Activated CD4-positive, alpha-beta T cell treated with anti-CD3 and anti-CD28 coated beads, Interleukin-2, Interleukin-4, amounts not matched to agents 100 ng/mL and 50 ng/mL, durations not matched to agents 16 hours and 8 hours (primary cell): ENCODE measurements at places on chromosomes 13 and 19.

- DNase-seq: no peak
These were observed 15.1 kb downstream of the ZNF175 start for GRCh38 chr19:51586103-51586728.

- no peak for DNase-seq
These were observed 934.3 kb downstream of the DIAPH3 start for GRCh38 chr13:59229401-59229800.

DNA sequence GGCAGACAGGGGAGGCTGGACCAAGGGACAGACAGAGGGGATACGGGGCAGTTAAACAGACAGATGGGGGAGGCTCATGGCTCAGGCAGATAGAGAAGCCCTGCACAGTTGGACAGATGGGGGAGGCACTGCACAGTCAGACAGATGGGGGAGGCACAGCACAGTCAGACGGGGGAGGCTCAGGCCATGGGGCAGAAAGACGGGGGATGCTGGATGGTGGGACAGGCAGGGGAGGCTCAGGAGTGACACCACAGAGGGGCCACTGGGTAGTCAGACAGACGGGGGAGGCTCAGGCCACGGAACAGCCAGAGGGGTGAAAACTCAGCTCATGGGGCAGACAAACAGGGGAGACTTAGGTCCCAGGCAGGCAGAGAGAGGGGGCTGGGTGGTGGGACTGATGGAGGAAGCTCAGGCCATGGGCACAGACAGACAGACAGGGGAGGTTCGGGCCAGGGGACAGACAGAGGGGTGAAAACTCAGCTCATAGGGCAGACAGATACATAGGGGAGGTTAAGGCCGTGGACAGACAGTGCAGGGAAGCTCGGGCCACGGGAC lies 886 bp downstream of the MFSD12 start:
- DNase-seq: no peak

- DNase-seq: no peak
These were observed 103.7 kb downstream of the MYO16 start for GRCh38 chr13:108733022-108733560.

GRCh38 chr19:5376928-5377327 lies 36.3 kb upstream of the PTPRS start:
- DNase-seq: no peak

- peak; percentile 34 for DNase-seq
These were observed 427.9 kb downstream of the ZNF536 start for GRCh38 chr19:30799865-30800755.

DNA sequence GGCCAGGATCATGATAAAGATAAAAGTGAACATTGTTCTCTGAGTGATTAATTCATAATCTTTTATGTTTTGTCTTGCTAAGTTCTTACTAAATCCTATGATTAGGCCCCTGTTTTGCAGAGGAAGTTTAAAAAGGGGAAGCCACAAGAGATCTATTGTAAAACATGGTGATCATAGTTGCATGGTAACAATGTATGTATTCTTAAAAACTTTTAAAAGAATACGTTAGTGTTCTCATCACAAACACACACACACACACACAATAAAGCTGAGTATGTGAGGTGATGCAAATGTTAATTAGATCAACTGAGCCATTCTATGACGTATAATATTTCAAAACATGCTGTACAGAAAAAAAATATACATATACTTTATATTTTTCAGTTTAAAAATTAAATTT lies 51.2 kb downstream of the MBD3L2B start:
- no peak for DNase-seq

DNA sequence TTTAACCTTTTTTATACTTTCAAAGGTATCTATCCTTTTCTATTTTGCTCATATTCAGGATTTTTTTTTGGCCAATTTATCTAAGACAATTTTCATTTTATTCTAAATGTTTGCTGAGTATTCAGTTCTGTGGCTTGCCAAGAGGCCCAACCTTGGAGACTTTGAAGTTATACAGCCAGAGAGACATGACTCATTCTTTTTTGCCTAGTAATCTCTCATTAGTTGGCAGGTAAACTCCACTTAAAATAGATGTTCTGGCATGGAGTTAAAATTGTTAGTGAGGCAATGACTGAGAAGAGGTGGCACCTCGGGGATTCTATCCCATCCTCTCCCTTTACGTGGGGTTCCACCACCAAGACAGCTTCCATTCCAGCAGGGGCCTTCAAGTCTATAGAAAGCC lies 213.8 kb downstream of the KCTD12 start:
- DNase-seq: no peak
